ENCODE measurements at places on chromosomes 16 and 17. TPM values are rescaled to one million over a fixed set of nuclear protein-coding genes. Genes with fewer than 3 reads are reported as not detected.
A peak's percentile ranks its signal among the peaks of the same experiment; 100 is the strongest.

DNA sequence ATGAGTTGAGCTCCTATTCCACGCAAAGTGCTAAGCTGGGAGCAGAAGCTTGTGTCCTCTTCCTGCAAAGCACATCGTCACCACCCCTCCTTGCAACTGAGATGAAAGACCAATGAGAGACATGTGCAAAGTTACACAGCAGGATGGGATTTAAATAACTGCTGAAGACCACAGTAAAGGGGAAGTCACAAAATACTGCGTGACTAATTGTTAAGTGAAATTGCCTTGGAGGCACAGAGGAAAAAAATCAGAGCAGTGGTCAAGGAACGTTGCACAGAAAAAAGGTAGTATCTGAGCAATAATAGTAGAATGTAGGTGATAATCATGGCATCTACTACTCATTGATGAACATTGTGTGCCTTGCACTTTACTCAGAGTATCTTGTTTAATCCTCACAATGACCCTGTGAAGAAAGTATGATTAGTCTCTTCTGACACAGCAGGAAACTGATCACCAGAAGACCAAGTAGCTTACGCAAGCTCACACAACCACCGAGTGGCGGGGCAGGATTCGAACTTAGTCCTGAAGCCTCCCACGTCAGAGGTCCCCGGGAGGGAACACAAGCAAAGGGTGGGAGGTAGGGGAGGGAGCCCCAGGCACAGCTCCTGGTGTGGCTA, 15.4 kb upstream of the MYO18A start:
- DNase-seq, result no peak

PRSS33 gene
- not detected for total RNA-seq

GRCh38 chr17:57422574-57423164, 166.3 kb downstream of the MSI2 start:
- DNase-seq, result peak; percentile 54

DNA sequence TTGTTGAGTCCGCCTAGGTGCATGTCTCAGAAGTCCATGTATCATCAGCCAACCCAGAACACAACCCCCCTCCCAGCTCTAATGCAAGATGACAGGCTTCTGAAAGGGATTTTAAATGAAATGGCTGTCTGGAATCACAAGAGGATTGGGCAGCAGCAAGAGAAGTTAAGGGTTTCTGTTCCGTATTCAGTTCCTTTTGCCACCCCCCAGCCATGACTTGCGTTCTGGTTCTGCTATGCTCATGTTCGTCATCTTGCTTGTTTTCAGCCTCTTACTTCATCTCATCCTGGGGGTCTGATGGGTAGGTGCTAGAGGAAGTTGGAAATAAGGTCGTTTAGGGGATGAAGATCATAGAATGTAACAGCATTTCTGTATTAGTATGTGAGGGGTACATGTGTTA, 12.0 kb downstream of the MINK1 start:
- no peak for DNase-seq

- no peak for DNase-seq
Observed at GRCh38 chr17:46141645-46142044, 51.6 kb downstream of the KANSL1 start.

- no peak for DNase-seq
Observed at GRCh38 chr17:67490471-67490870, 113.4 kb downstream of the PITPNC1 start.

GRCh38 chr17:7133424-7133823, 18.8 kb upstream of the ASGR2 start:
- DNase-seq, result peak; percentile 61

CDYL2 gene
- total RNA-seq, result 21.5 TPM

CHST5 gene
- total RNA-seq, result 0.40 TPM

DNA sequence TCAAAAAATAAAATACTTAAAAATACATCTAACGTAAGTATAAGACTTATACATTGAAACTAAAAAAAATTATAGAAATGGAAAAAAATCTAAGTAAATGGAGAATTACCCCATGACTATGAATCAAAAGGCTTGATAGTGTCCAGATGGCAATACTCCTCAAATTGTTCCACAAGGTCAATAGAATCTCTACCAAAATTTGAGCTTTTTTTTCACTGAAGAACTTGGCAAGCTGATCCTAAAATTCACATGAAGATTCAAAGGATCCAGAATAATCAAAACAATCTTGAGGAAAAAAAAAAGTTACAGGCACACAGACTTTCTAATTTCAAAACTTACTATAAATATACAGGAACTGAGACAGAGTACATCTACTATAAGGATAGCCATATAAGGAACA, 448.4 kb upstream of the CDH11 start:
- no peak for DNase-seq

GRCh38 chr17:73698966-73699365, 54.7 kb upstream of the SDK2 start:
- DNase-seq, result no peak

SPATA22 gene
- total RNA-seq, result 1.6 TPM

DNA sequence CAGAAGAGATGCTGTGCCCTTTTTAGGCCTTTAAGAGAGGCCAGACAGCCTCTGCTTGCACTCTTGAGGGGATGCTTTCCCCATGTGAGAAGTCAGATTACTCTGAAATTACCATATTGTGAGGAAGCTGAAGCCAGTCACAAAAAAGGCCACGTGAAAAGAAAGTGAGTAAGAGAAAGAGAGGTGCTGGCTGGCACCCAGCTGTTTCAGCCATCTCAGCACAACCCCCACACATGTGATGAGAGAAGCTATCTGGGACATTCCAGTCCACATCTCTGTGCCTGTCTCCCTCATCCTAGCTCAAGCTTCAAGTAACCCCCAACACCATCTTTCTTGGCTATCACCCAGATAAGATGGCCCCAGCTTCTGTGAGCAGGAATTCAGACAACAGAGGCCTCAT, 131.4 kb downstream of the HS3ST2 start:
- DNase-seq, result peak; percentile 7

DNA sequence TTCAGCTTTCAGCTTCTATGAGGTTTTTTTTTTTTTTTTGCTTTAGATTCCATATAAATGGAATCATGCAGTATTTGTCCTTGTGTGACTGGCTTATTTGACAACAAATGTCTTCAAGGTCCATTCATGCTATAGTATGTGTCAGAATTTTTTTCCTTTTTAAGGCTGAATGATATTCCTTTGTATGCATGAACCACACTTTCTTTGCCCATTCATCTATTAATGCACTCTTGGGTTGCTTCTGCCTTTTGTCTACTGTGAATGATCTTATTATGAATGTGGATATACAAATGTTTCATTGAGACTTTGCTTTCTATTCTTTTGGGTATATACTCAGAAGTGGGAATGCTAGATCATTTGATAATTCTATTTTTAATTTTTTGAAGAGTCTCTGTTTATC, 27.0 kb upstream of the LRRC75A start:
- no peak for DNase-seq

CPNE7 gene
- total RNA-seq, result 18.7 TPM

DNA sequence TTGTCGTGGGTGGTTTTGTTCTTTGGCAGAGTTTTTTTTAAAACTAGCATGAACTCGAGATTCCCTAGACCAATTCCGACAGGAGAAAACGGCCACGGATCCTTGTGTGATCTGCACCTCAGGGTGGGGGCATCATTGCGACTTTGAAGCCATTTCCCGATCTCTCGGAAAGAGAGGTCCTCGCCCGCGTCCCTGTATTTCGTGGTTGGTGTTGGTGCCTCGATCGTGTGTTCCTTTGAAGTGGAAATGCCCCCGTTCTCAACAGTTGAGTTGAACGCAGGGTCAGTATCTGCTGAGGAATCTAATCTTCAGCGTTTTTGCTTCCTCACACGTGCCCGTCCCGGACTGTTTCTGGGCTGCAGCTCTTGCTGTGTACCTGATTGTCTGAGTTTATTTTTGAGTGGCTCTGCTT, 1.1 kb downstream of the CRAMP1 start:
- DNase-seq, result peak; percentile 45

DNA sequence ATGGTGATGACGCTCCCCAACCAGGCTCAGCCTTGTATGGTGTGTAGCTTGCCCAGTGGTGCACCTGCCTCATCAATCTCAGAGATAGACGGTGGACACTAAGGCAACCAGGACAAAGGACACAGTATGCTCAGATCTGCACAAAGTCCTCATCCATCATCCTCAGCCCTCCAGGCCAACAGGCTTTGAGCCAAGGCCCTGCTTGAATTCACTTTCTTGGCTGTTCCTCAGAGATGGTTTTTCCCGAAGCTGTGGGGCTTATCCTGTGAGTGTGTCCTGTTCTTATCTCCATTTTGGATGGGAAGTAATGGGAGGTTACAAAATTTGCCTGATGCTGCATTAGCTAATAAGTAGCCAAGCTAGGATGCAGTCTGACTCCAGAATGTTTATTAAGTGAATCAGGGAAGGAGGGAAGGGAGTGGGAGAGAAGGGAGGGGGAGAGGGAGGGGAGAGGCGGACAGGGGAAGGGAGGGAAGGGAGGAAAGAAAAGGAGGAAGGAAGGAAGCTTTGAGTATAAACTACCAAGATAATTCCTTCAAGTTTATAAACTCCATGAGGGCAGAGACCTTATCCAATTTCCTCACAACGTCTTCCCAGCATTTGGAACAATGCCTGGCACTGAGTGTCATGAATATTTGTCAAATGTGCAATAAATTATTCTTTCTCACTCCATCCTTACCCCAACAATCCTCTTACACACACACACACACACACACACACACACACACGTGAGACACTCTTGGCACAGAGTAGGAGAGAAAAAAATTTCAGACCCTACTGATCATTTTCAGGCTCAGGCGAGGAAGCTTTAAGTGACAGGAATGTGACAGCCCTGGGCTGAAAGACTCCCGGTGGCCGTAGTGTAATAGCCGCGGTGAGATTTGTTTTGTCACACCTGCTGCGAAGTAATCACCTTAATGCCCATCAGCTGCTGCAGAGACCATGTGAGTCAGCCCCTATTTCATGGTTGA, 84.3 kb downstream of the BMERB1 start:
- no peak for DNase-seq

DNA sequence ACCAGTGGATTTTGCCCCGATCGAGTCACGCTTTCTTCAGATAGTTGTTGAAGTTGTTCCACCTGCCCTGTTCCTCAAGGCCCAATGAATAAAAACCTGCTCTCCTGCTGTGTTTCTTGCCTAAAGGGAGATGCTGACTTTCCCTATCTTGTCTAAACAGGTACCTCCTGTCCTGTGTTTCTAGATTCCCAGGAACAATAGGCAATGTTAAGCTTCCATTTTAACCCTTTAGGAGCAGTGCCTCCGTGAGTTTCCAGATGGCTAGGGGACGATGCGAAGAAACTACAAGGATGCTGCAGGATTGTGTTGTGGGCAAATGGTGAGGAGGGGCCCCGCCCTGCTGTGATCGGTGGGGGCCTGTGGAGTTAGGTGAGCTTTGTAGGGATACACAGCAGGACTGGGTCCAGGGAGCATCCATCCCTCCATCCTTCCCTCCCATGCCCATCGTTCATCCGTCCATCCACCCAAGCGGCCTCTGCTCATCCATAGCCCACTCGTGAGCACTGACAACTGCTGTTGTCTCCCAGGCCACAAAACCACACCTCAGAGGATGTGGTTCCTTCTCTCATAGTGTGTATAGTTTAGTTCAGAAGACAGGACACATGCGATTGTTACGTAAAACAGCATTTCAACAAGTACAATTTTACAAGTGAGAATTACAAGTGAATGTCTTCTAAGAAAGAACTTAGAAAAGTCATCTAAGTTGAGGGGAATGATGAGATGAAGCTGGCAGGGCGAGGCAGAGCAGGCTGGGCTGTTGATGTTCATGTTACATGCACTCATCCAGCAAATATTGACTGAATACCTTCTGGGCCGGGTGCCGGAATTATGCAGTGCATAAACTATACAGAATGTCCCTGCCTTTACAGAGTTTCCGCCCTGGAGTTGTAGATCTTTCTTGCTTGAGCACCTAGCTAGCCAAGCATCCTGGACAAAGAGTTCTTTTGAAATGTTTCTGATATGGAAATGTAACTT, 5.2 kb downstream of the ARSG start:
- DNase-seq, result peak; percentile 79

DNA sequence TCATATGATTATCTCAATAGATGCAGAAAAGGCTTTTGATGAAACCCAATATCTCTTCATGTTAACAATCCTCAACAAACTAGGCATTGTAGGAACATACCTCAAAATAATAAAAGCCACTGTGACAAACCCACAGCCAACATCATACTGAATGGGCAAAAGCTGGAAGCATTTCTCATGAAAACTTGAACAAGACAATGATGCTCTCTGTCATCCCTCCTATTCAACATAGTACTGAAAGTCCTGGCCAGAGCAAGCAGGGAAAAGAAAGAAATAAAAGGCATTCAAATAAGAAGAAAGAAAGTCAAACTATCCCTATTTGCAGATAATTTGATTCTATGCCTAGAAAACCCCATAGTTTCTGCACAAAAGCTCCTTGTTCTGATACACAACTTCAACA, 999.2 kb upstream of the GOT2 start:
- DNase-seq, result no peak

TMEM132E gene
- not detected for total RNA-seq

CTF1 gene
- total RNA-seq, result 0.18 TPM

RNF222 gene
- not detected for total RNA-seq

GRCh38 chr16:15775663-15776304, 81.0 kb downstream of the MYH11 start:
- no peak for DNase-seq

PPY gene
- total RNA-seq, result not detected

GRCh38 chr17:57665696-57666095, 79.4 kb downstream of the CCDC182 start:
- no peak for DNase-seq

Data from activated CD4-positive, alpha-beta T cell treated with anti-CD3 and anti-CD28 coated beads for 36 hours (primary cell).